ENCODE measurements at places on chromosomes 1 and 21.

GRCh38 chr1:167332503-167332902 lies 111.8 kb downstream of the POU2F1 start:
- DNase-seq = no peak

DNA sequence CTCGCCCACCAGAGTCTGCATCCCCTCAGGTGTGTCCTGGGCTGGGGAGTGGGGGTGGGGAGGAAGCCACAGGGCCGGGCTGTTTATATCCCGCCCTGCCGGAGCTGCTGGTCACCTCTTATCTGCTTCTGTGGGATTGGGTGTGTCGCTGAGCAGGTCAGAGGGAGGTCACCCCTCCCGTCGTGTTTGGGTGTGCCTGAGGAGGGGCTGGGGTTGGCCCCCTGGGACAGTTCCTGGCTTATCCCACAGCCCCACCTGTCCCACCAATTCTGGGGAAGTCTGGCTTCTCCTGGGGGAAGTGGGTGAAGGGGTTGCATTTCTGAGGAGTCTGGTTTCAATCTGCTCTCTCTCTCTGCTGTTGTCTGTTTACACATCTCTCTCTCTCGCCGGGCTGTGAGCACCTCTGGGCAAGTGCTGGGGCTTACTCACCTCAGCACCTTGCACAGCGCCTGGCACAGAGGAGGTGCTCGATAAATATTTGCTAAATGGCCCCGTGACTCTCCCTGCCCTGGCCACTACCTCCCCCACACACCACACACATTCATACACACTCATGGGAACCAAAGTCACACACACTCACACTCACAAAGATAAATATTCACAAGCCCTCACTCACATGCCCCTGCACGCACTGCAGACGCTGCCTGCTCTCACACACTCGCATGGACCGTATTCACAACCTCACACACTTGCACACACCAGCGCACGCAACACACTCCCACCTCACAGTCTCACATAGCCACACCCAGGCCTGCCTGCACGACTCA lies 8.3 kb downstream of the ELF3 start:
- DNase-seq = peak; percentile 84

DNA sequence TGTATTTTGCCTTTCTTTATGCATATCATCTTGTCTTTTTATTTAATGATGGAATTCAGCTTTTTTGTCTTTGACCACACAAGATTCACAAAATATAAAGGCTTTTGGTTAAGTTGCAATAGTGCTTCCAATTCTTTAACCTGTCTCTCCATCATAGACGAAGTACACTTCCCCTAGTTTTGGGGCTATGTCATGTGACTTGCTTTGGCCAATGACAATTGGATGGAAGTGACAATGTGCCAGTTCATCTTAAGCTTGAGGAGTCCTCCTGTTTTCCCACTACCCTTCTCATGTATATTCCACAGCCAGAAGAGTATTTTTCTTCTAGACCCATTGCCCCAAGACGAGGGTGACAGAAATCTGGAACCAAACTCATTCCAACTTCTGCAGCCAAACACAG lies 419.6 kb upstream of the BRINP3 start:
- DNase-seq = no peak

- no peak for DNase-seq
These were observed 57.0 kb downstream of the CNIH3 start for GRCh38 chr1:224673141-224673540.

GRCh38 chr1:163072658-163073057 lies 3.5 kb downstream of the RGS4 start:
- no peak for DNase-seq

DNA sequence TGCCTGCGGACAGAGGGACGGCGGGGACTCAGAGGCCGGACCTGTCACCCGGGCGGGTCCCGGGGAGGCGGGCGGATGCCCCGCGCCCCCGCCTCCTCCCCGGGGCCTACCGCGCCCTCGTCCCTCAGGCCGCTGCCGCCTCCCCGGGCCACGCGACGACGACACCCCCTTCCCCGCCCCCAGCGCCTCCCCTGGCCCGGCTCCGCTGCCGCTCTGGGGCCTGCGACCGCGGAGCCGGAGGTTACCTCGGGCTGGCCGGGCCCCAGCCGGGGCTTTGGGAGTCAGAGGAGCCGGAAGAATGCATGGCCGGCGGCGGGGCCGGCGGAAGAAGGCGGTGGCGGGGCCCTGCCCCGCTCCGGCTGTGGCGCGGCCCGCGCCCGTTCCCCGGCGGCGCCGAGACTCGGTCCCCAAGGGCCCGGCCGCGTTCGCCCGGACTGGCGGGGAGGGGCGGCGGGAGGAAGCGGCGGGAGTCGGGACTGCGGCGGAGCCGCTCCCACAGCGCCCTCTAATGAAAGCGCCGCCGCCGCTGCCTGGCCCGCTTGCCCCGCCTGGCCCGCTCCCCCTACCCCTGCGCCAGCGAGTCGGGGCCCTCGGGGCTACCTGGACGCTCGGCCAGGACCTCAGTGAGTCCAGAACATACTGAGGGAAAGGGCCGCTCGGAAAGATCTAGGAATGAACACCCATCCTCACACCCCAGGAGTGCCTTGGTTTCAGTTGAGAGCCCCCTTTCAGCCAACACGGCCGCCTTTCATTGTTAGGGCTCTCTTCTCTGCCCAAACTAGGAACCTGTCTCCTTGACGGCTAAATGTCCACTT lies at the start of gene LPGAT1:
LPGAT1 (minus strand) TSS at position 436 of the 815 bp plus-strand sequence. CDS start 1,467 bp downstream, outside the sequence.
- DNase-seq = peak; percentile 65

GRCh38 chr1:33180226-33180910 lies 1.5 kb downstream of the TRIM62 start:
- no peak for DNase-seq

DNA sequence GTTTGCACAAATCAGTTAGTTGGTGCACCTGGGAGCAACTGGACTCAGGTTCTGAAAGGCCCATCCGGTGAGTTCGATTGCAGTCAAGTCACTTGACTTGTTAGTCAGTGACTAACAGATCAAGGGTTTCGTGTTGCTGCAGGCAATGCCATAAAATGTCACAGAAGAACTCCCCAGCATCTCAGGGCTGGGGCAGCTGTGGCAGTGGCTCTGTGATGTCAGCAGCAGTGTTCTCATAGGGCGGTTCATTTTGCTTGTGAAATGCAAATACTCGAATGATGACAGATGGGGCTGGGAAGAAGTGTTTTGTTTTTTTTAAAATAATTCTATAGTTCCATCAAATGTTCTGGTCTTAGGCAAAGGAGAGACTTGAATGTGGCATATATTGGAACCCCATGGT lies 287.8 kb downstream of the LMX1A start:
- DNase-seq = no peak

DNA sequence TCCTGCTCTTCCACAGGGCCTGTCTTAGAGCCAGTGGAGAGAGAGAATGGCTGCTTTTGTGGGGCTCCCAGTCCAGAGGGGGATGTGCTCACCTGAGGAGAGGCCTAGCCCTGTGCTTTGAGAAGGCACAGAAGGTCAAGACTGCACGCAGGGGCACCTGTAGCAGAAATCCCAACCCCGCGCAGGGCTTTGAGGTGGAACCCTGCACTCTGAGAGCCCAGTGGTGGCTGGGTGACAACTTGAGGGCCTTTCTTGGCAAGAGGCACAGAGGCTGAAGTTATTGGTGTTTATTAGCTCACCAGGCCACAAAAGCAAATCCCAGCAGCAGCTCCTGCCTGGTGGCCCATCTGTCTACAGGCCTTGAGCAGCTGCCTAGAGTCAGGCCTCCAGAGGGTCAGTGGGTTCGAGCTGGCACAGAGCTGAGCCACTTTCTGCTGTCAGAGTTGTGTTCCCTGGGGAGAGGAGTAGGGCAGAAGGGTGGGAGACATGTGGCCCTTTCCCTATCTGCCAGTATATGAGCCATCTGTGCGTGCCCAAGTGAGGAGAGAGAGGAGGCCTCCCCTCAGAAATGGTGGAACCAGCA lies 31.4 kb downstream of the SZRD1 start:
- no peak for DNase-seq

Measured in DMS79 treated with DMSO at 0.1 percent for 48 hours (cell line).